ENCODE measurements at places on chromosomes 5 and 9.

- no peak for DNase-seq
Measured at GRCh38 chr9:98971915-98972223, 28.2 kb downstream of the COL15A1 start.

GRCh38 chr9:61673247-61673646 lies 483.4 kb downstream of the SPATA31A7 start:
- DNase-seq = no peak

DNA sequence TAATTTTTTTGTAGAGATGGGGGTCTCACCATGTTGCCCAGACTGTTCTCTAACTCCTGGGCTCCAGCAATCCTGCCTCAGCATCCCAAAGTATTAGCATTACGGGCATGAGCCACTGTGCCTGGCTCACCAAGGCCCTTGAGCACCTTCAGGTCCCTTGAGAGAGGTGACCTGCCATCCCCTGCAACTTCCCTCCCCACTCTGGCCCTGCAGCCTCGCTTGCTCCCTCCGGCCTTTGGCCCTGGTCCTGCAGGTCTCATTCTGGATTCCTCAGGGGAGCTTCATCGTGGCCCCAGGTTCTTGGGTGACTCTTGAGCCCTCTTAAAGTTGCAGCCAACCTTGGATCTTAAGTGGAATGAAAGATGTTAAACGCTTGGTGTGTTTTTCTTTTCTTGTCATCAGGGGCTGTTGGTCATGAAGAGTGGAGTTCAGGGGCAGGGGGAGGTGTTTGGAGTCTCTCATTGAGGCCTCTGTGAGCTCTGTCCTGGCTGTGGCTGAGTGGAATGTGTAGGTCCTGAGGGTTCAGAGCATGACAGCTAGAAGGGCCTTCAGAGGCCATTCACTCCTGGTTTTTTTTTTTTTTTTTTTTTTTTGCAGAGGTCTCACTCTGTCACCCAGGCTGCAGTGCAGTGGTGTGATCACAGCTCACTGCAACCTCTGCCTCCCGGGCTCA lies 33.0 kb downstream of the PPARGC1B start:
- DNase-seq = no peak

GRCh38 chr5:125422342-125422741 lies 675.9 kb upstream of the ZNF608 start:
- no peak for DNase-seq

GRCh38 chr5:72812488-72812887 lies 4.0 kb upstream of the TNPO1 start:
- DNase-seq = no peak

- DNase-seq = no peak
Measured at GRCh38 chr9:121026260-121026691, 23.8 kb downstream of the C5 start.

DNA sequence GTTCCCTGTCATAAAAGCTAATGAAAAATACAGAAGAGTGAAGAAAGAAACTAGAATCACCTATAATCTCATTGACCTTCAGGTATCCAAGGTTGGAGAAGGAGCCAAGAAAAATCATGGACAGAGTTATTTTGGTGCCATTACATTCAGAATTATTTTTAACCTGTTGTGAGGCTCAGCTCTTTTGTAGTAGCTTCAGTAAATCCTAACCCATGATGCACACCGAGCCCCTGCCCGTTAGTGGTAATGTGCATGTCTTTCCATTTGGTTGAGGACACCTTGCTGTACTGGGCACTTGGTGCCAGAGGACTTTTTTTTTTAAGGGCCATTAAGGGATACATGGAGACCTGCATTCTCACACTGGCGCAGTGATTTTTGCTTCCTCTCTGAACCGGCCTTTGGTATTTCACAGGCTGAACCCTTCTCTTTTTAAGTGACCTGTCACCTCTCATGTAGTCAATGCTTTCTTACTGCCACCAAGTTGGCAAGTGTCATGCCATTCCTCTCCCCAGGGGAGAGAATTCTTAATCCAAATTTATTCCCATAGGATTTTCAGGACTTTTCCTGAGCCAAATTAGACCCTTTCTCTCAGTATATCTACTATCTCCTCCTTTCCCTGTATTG lies 125.6 kb downstream of the SMARCA2 start:
- no peak for DNase-seq

GRCh38 chr9:89527084-89527483 lies 29.2 kb upstream of the SEMA4D start:
- no peak for DNase-seq

DNA sequence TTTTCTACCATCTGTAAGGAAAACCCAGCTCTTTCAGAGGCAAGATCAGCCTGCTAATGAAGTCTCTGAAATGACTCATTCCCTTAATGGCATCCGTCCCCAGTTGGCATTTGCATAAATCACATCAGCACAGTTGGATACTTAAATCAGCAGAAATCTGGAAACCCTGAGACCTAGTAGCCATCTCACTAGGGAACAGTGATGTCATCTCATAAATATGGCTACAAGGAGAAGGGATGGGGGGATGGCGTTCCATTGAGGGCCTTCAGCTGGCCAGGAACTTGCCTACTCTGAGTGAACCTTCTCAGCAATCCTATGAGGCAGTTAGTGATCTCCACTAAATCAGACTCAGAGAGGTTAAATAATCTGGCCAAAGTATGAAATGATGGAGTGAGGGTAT lies 81.8 kb downstream of the CMYA5 start:
- DNase-seq = no peak

GRCh38 chr9:81682797-81683196 lies 6.5 kb downstream of the TLE1 start:
- DNase-seq = no peak

DNA sequence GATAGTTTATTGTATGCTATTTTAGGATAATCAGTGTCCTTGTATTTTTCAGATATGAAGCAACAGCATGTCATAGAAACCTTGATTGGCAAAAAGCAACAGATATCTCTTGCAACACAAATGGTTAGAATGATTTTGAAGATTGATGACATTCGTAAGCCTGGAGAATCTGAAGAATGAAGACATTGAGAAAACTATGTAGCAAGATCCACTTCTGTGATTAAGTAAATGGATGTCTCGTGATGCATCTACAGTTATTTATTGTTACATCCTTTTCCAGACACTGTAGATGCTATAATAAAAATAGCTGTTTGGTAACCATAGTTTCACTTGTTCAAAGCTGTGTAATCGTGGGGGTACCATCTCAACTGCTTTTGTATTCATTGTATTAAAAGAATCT lies 14.5 kb downstream of the CCT5 start:
- no peak for DNase-seq

- DNase-seq = no peak
Measured at GRCh38 chr5:404666-405241, 38.2 kb upstream of the EXOC3 start.

DNA sequence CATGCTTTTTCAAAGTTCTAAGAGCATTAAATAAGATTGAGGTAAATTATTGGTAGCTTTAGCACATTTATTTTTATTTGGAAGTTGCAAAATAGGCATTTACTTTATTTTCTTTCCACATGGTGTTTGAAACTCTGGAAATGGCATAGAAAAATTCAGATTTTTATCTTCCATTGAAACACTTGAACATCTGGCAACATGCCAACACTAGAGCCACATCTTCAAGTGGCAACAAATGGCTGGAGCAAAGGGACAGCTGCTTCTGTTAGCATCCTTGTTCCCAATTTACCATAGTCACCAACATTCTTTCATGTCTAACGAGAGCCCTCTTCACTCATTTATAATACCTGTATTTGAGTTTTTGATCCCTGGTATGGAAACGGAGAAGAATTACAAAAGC lies 539.9 kb downstream of the ZNF608 start:
- DNase-seq = no peak

GRCh38 chr9:7533376-7534090 lies 266.0 kb downstream of the DMAC1 start:
- DNase-seq = no peak
